ENCODE measurements at places on chromosomes 7 and 10. TPM values are rescaled to one million over a fixed set of nuclear protein-coding genes. Genes with fewer than 3 reads are reported as not detected.

DNA sequence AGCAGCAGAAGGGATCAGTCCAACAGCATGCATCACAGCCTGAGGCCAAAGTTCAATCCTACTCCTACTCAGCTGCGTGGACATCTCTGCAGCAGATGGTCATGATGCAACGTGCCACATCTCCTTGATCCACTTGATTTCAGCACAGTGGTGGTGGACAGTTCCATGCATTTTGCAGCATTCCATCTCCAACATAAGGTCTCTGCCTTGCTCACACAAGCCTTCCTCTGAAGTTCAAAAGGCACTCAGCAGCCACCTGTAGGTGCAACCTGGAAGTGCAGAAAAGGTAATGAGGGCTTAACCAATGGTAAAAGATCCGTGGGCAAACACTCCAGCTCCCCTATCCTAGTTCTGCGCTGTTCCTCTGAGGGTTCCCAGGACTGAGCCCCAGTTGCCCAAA lies 57.5 kb upstream of the CHCHD3 start:
- DNase-seq, result no peak

DNA sequence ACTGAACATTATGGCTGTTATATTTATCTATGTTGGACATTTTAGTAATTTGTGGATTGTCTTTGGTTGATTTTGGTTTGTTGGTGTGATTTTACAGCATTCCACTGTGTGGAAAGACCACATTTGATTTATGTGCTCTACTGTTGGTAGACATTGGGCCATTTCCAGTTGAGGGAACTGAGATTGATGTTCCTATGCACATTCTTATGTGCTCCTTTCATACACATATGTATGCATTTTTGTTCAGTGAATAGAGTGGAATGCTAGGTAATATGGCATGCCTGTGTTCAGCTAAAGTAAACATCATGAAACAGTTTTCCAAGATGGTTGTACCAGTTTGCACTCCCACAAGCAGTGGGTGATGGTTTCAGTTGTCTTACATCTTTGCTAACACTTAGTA lies 15.1 kb downstream of the CACNB2 start:
- DNase-seq, result no peak

DNA sequence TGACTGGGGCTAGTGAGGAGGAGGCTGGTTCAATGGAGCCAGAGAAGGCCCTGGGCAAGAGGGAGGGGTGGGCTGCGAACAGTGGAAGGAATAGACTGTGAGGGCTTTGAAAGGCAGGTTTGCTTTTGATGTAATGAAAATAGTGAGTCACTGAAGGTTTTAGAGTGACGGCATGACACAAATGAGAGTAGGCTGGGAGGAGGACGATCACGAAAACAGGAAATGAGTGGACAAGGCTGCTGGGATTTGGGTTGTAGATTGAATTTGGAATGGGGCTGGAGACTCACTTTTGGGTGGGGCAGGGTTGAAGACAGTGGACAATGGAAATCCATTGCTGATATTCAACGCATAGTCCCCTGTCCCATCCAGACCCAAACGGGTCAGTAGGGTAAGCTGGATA lies 139.6 kb downstream of the CDH23 start:
- DNase-seq, result no peak

- no peak for DNase-seq
Measured at GRCh38 chr10:30829901-30830300, 200.3 kb upstream of the LYZL2 start.

DNA sequence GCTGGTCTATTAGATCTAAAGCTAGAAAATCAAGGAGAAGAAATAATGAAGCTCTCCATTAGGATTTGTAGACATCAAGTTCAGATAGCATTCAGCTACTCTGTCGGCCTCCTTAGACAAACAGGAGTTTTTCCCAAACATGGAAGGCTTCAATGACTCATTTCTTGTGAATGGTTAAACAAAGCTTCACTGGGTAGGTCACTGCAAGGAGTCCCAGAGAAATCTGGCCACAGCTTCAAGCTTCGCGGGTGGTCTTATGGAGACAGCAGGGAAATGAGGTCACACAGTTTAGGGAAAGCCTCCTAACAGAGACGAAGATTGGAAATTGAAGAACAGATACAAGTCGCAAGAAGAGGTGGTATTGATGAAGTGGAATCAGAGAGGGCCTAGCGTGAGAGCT lies 22.6 kb upstream of the LRRC72 start:
- no peak for DNase-seq

DNA sequence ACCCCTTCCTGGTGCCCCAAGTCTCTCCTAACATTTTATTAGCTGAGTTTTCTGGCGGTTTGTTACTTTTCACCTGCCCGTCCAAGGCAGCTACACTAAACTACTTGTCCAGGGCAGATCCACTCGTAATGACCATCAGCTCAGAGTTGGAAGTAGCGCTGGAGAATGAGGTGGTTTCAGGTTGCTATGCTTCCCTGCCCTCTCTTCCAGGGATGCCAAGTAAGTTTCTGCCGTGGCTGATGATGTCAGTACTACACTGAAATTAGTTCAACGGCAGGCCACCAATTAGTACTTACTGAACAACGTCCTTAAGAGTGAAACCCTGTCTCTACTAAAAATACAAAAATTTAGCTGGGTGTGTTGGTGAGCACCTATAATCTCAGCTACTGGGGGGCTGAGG lies 55.2 kb downstream of the DIP2C start:
- no peak for DNase-seq

DNA sequence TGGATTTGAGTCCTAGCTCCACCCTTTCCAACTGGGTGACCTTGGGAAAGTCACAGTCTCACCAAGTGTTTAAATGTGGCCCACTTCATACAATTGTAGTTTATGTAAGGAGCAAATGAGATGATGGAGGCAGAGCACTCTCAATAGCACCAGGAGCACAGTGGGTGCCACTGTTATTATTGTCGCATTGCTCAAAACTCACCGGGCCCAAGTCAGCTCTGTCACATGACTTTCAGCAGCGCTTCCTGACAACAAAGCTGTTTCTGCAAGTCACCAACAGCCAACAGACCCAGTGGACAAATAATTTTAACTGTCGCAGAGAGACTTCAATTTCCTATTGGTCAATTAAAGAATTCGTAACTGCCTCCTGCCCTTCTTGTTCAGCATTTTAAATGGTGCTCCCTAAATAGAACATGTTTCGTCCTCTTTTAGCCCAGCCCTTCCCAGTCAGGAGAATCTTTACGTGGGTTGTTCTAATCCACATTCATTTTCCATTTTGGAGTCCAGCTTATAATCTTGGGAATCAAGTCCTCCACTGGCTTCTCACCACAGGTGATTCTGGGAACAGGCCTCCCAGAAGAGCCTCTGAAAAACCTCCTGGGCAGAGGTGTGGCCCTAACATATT lies 415.6 kb upstream of the NPVF start:
- no peak for DNase-seq

DNA sequence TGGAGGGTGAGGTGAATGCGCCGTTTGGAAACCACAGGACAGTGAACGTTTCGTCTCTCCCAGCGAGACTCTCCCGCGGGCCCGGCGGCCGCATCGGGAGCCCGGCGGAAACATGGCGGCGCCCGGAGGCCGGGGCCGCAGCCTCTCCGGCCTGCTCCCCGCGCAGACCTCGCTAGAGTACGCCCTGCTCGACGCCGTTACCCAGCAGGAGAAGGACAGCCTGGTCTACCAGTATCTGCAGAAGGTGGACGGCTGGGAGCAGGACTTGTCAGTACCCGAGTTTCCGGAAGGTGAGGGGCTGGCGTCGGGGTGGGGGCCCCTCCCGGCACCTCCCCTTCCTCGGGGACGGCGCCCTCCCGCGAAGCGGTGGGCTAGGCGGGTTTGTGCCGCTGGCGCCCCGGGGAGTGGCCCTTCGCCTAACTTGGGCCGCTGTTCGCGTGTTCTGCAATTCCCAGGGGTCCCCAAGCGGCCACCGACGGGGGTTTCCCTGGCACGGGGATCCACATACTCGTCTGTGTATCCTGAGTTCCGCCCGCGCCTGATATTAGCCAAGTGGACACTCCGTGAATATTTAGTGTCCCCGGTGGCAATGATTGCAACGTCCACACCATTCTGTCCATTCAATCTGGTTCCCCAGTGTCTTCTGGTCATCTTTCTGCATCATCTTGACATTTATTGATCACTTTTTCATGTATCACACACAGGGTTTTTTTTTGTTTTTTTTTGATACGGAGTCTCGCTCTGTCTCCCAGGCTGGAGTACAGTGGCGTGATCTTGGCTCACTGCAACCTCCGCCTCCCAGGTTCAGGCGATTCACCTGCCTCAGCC lies 514 bp downstream of the NHLRC2 start:
- DNase-seq, result peak; percentile 88

- DNase-seq, result no peak
Measured at GRCh38 chr10:86773498-86773897, 17.1 kb downstream of the BMPR1A start.

Gene GHRHR
- polyA plus RNA-seq, result 0.48 TPM

Gene CNTNAP2
- polyA plus RNA-seq, result 40.9 TPM

All from left lung (tissue), 14 donors.